ENCODE measurements at places on chromosomes 11 and 22.

- DNase-seq, result no peak
Measured at GRCh38 chr11:69209038-69209350, 53.3 kb downstream of the SMIM38 start.

GRCh38 chr11:70278994-70279393 is 8.5 kb downstream of the PPFIA1 start:
- DNase-seq, result no peak

DNA sequence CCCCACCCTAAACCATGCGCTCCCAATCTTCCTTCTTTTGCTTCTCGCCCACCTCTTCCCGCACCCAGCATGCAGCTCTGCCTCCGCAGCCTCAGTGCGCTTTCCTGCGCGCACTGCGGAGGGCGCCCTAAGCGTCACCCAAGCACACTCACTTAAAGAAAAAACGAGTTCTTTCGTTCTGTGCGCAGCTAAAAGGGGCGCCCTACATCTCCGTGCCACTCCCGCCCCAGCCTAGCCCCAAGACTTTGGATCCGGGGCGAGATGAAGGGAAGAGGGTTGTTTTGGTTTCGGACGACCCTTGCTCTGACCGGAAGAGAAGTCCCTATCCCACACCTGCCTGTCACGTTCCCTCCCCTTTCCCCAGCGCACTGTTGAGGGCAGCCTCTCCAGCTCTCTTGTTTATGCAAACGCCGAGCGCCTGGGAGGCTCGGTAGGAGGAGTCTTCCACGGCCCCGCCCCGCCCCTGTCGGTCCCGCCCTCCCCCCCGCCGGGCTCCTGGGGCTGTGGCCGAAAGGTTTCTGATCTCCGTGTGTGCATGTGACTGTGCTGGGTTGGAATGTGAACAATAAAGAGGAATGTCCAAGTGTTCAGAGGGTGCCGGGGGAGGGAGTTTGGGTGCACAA is 5.3 kb downstream of the VSIG2 start:
- DNase-seq, result peak; percentile 81

DNA sequence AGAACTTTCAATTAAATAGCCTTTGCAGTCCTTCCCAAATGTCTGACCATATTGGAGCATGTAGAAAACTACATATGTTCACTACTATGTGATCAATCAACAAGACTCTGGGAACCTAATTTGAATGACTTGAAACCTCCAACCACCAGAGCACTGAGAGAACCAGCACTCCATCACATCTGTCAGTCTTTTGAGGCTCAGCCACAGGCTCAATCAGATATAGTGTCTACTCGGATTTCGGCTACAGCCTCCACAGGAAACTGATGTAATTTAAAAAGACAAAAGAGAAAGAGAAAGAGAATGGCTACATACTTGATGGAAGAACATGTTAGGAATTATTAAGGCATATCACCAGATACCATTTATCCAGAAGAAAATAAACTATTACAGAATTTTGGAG is 859.0 kb downstream of the FAM181B start:
- DNase-seq, result no peak

- DNase-seq, result no peak
Measured at GRCh38 chr11:40491341-40491740, 968.1 kb downstream of the LRRC4C start.

- no peak for DNase-seq
Measured at GRCh38 chr11:2554338-2555207, 109.8 kb downstream of the KCNQ1 start.

DNA sequence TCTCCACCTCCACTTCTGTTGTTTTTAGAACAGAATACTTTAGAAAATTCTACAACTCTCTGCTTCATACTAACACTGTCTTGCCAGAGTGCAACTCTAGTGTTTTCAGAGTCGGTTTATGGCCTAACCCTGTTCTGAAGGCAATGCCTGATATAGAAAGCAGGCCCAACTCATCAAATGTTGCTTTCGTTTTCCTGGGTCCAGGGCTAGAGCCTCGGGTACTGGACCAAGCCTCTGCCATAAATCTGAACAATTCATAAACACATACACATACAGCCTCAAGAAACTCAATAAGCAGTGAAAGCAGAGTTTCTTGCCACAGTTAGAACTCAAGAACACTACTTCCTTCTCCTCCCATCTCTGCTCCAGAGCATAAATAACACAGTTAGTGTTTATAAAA is 9.8 kb downstream of the TMEM218 start:
- no peak for DNase-seq

DNA sequence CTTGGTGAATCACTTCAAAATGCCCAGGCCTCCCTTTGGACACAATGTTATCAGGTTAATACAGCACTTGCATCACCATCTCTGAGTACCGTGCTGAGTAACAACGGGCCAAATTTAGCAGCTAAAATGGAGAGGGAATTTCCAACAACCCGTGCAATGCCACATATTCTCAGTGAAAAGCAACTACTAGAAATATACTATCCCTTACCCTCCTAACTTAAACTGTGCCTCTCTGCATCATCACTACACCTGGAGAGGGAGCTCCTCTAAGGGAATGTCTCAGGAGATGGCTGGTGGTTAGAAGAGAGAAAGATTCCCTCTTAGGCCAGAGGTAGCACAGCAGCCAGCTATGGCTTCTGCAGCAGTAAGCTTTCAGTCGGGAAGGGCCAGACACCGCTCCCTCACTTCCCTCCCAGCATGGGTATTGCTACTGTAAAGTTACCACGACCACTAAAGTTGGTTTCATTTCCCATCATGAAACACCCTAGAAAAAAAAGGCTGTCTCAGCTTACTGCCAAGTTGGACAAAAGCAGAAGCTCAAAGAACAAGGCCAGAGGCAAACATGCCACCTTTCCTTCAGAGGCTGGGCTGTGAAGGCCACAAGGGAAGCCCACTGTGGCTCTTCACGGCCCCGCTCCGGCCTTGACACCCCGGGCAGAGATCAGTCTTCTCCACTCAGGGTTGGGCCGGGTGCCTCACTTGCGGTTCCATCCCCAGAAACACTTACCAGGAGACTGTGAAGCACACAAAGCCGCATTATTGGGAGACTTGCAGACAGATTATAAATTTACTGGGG is 3.9 kb downstream of the MAML2 start:
- peak; percentile 54 for DNase-seq

- no peak for DNase-seq
Measured at GRCh38 chr11:35523331-35523768, 2.1 kb downstream of the PAMR1 start.

- DNase-seq, result no peak
Measured at GRCh38 chr11:99682646-99683045, 661.9 kb downstream of the CNTN5 start.

- no peak for DNase-seq
Measured at GRCh38 chr22:25109878-25110595, 89.6 kb upstream of the CRYBB3 start.

DNA sequence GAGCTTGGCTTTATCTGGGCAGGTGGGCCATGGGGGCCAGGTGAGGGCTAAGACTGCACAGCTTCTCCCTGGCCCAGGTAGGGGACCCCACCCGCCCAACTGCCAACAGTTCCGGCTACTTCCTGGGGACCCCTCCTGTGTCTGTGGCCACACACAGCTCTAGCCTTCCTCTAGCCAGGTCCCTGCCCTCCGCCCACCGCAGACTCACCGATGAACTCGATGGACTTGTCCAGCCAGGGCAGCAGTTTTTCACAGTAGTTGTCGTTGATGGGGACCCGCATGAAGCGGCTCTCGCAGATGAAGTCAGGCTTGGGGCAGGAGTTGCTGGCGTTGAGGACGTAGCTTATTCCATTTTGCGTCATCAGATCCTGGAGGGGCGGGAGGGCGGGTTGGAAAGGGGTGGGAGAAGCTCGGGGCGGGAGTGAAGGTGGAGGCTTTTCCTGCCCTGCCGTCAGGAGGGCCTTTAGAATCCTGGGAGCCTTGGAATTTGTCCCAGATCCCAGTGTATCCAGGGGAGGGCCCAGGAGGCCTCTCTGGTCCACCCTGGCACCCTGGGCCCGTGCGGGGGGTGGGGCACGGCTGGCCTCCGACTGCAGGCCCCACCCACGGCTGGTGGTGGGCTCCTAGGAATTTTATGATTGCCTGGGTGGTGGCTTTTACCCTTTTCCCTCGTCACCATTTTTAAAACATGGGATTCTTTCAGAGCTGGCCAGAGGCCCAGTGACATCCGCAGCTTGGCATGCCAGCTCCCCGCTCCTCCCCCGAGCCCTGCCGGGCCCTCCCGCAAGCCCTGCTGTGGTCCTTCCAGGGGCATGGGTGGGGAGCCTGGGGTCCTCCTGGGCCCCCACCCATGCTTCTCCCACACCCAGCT is 13.9 kb downstream of the DUSP8 start:
- DNase-seq, result no peak

DNA sequence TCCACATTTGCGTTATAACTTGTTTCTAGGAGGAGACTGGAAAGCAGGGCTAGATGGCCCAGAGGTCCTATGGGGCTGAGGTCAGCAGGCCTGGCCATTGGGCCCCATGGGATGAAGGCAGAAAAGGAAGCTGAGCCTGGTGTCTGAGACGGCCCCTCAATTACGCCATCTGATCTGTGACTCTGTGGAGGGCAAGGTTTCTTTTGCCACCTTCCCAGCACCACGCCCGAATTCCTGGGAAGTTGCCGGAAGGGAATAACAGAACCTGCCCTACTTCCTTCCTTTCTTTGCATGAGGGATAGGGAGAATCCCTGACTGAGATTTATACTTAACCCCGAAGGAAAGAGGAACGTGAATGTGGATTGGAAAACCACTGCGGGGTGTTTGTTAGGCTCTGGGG is 118.1 kb downstream of the MPPED1 start:
- no peak for DNase-seq

DNA sequence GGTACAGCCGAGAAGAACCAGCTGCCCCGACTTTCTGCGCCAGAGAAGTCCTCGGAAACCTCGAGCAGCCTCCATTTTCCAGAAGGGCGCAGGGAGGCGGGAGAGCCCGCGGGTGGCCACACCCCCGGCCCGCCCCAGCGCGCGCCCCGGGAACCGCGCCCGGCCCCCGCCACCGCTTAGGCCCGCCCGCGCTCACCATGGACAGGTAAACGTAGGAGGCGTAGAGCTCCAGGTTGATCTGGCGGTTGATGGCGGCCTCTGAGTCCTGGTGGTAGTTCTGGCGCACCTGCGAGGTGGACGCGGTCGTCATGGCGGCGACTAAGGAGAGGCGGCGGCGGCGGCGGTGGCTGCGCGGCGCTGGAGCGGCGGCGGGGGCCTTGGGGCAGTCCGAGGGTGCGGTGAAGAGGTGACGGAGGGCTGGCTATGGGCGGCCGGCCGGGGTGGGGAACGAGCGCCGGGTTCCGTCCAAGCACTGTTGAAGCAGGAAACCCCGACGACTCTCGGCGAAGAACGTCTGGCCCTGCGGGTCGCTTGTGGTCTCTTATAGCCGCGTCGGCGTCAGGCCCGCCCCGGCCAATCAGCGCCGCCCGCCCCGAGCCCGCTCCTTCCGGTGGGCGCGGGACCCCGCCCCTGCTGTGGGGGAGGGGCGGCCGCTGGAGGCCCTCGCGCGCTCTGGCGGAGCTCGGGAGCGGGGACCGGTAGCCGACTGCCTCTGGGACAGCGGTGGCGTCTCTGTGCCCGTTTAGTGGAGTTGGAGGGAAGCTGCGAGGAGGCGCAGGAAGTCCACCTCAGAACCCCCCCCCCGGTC is at the start of gene FTH1:
FTH1 (minus strand) TSS at position 519 of the 808 bp plus-strand sequence; CDS start at position 310, 209 bp downstream.
- peak; percentile 91 for DNase-seq

DNA sequence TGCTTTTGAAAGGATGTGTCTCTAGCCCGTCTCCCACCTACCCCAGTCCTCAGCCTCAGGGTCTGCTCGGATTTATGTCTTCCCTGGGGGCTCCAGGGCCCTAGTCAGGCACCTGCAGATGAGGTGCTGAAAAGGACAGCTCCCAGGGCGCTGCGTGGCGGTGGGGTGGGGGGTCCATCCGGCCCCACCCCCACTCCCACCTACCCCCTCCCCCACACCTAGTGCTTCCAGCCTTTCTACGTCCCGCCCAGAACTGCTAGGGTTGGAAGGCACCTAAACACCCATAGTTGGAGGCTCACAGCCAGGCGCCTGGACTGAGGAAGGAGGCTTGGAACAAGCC is 1.4 kb upstream of the ROBO3 start:
- no peak for DNase-seq

DNA sequence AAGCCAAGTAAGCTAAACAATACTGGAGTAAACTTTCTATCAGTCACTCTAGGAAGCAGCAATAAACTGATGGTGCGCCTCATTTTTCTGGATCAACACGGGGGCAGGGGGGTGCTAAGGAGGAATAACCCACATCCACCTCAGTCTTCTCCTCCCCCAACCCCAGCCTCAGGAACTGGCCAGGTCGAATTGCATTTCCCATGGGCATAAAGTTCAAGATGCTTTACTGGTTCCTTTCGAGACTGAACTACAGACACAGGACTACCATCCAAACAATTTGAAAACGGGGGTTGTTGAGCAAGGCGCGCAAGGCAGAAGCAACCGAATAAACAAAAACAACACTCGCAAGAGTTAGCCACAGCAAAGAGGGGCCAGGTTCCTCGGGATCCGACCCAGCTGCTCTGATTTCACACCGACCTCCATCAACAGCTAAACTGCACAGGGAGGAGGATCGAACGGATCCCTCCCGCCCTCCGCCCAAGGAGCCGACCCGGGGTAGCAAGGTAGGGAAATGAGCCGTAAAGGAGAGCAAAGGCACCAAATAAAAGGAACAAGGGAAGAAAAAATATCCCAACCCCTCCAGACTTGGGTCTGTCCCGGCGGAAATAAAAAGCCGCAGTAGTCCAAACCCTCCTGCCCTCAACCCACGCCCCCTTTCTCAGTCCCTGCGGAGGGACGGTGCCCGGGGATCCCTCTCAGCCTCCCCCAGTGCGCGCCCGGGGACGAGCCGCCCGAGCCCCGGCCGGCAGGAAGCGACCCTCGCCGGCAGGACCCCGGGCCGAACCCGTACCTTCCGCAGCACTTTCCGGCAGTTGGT is 801 bp downstream of the SESN3 start:
- DNase-seq, result peak; percentile 14

GRCh38 chr11:66676282-66676919 is 1.3 kb downstream of the RBM4B start:
- no peak for DNase-seq
